Hippocampal formation (tissue), 2 donors: ENCODE measurements at places on chromosomes 13 and 19.

DNA sequence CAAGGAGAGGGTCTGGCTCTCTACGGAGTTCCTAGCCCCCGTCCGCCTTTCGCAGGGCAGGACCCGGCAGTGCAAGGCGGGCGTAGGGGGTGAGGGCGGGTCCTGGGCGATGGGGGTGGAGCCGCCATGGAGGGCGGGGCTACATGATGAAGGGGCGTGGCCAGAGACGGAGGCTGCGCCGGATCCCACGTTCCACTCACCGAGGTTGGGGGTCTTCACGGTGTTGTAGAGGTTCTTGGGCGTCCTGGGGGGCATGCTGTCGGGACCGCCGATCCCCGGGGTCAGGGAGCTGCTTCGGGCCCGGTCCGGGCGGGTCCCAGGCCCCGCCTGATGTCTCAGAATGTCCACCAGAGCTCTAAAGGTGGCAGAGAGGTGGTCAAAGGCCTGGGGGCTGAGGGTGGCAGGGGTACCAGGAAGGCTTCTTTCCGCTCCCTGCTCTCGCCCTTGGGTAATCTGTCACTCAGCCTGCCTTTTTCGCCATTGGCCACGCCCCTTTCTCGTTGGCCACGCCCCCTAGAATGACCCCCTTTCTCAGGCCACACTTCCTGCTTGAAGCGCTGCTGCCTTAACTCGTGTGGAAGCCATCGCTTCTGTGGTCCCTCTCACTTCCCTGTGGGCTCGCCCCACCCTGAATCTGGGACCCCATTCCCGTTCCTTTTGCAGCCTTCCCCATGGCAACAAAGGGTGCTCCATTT is 2.5 kb downstream of the SHISA7 start:
- DNase-seq, result no peak

DNA sequence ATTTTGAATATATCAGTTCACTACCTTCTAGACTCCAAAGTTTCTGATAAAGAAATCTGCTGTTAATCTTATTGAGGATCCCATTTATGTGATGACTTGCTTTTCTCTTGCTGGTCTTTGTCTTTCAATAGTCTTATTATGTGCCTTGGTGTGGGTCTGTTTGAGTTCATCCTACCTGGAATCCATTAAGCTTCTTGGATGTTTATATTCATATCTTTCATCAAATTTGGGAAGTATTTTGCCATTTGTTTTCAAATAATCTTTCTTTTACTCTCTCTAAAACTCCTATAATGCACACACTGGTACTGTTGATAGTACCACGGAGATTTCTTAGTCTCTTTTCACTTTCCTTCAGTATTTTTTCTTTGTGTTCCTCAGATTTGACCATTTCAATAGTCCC is 24.2 kb upstream of the COG6 start:
- DNase-seq, result no peak

GRCh38 chr19:2803486-2804155 is 16.0 kb upstream of the ZNF554 start:
- DNase-seq, result no peak

- DNase-seq, result peak; percentile 32
Measured at GRCh38 chr13:26062853-26063444, 11.1 kb upstream of the SHISA2 start.

DNA sequence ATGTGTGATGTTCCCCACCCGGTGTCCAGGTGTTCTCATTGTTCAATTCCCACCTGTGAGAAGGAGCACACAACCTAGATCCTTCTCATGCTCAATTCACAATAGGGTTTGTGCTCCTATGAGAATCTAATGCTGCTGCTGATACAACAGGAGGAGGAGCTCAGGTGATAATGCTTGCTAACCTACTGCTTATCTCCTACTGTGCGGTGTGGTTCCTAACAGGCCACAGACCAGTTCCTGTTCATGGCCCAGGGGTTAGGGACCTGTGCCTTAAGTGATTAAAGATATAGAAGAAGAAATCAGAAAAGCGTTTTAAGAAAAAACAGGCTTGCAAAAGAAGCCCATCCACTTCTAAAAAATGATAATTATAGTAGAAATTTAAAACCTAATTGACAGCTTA is 17.5 kb downstream of the DLEU7 start:
- DNase-seq, result no peak

DNA sequence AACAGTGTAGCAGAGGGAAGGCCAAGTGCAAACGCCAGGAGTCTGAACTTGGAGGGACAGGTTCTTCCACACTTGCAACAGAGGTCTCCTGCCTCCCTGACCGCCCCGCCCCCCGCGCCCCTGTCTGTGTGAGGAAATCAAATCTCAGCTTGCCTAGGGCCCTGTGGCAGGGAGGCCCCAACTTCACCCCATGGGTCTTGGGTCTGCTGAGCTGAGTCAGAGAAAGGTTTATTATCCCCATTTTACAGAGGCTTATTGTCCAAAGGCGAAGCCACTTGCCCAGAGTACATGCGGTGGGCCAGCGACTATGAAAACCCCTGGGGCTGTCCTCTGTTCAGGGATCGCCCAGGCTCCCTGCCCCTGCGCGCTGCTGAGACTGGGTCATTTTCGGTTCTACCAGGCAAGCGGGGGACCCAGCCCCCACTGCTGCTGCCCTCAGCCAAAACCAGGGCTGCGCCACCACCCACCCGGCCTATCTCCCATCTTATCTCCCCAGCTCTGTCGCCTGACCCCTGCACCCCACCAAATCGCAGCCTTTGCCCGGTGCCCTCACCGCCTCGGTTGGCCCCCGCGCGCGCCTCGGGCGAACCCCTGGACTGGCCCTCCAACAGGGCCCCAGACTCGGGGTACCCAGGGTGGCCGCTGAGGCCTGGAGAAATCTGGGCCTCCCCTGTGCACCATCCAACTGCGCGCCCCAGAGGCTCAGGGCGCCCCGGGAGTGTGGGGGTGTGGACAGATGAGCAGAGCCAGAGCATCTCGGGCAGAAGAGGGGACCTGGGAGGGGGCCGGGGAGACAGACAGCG is 850 bp upstream of the CERS4 start:
- DNase-seq, result peak; percentile 67

DNA sequence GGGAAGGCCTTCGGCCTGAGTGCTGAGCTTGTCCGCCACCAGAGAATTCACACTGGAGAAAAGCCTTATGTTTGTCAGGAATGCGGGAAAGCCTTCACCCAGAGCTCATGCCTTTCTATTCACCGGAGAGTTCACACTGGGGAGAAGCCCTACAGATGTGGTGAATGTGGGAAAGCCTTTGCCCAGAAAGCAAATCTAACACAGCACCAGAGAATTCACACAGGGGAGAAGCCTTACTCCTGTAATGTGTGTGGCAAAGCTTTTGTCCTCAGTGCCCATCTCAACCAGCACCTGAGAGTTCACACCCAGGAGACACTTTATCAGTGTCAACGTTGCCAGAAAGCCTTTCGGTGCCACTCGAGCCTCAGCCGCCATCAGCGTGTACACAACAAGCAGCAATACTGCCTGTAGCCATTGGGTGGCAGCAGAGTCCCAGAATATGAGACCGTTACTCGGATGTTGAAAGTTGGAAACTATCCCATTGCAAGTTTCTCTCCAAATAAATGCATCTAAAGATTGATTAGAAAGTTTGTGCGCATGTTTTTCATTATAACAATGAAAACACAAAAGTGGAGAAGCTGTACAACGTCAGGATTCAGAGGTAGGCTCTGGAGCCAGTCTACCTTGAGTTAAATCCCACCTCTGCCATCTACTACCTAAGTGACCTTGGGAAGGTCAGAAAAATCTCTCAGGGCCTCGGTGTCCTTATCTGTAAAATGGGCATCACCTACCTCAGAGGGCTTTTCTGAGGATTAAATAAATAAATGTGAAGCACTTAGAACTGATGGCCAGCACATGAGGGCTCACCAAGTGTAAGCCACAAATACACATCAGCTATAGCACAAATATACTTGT is 21.1 kb downstream of the ZNF473 start:
- peak; percentile 57 for DNase-seq

GRCh38 chr19:51735759-51736449 is 12.1 kb upstream of the HAS1 start:
- DNase-seq, result no peak

DNA sequence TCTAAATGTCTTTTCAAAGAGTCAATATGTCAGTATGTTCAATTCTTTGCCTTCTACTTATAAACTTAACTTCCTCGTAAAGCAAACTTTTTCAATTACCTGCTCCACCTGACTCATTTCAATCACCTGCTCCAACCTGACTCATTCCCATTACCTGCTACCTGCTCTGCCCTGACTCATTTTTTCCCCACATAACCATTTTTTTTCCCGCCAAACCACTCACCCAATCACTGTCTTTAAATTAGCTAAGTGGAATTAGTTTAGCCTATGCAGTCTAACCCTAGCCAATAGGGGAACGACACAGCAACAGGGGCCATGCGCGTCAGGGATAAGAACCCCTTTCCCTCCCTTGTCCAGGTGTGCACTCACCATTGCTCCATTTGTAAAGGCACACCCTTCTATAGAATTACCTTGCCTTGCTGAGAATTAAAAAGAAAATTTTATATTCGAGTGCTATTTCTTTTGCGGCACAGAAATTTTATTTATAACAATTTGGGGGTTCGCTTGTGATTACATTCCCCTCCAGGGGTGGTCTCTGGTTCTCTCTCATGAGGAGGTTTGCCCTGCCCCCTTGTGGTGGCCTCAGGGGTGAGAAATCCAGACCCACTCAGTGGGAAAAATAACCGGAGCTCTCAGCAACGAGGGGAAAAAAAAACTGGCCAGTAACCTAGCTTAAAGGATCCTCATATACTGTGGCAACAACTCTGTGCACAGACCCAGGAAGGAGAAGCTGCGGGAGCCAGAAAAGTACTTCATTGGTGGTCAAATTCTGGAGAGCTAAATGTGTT is 193.1 kb downstream of the ZNF486 start:
- DNase-seq, result no peak

DNA sequence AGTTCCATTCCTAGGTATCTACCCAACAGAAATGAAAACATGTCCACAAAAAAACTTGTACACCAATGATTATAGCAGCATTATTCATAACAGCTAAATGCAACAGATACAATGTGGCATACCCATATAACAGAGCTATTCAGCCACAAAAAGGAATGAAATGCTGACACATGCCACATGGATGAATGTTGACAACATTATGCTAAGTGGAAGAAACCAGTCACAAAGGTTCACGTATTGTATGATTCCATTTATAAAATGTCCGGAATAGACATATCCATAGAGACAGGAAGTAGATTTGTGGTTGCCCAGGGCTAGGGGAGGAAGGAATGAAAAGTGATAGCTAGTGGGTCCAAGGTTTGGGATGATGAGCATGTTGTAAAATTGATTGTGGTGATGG is 10.8 kb downstream of the CRYL1 start:
- no peak for DNase-seq

DNA sequence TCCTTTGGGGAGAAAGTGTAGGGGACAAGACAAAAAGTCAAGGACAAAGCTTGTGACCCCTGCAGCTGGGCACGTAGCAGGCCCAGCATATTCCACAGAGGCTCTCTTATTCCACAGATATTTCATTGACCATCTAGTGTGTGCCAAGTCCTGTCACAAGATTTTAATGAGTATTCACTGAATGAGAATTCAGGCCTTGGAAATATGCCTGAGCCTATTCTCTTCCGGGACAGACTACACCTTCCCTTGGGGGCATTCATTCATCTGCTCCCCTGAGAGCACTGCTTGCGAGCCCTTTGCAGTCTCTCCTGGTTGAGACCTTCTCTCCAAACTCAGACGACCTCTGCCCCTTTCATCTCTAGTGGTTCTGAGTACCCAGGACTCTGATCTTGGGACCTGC is 25.5 kb downstream of the ERICH6B start:
- DNase-seq, result no peak

DNA sequence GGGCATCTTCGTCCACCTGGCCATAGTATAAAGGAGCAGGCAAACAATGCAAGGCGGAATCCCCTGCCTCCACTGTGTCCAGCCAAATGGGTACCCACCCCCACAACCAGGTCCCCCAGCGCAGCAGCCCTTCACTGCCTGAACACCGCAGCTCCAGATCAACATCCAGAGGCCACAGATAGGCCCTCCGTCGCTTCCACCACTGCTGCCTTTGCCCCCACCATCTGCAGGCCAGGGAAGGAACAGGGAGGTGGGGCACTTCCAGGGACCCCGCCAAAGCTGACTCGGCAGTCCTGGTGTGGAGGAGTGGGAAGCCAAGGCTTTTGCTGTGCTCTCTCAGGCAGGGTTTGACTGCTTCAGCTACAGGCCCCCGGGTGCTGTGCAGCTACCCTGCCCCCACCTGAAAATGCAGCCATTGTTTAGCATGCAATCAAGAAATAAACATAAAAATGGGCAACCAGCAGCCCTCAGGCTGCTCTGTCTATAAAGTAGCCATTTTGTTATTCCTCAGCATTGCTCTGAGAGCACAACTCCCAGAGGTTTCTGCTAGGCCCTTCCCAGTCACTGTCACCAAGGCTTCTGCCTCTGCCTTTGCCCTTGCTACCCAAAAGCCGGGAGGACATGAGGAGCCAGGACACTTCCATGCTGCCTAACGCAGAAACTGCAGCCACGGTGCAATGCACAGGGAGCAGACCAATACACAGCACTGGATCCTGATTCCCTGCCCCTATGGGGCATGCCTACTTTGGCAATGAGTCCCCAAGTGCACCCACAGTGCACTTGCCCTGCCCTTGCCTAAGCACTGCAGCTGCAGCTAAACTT is 733.2 kb upstream of the KLHL1 start:
- no peak for DNase-seq

GRCh38 chr19:48918801-48919247 is 14.7 kb upstream of the DHDH start:
- DNase-seq, result no peak

- DNase-seq, result no peak
Measured at GRCh38 chr13:31946091-31946770, 85.3 kb upstream of the FRY start.

GRCh38 chr13:91245288-91245687 is 102.2 kb upstream of the MIR17HG start:
- no peak for DNase-seq

- peak; percentile 71 for DNase-seq
Measured at GRCh38 chr13:109145631-109146030, 516.2 kb downstream of the MYO16 start.

GRCh38 chr13:77696006-77696878 is 1.2 kb upstream of the SLAIN1 start:
- peak; percentile 34 for DNase-seq

DNA sequence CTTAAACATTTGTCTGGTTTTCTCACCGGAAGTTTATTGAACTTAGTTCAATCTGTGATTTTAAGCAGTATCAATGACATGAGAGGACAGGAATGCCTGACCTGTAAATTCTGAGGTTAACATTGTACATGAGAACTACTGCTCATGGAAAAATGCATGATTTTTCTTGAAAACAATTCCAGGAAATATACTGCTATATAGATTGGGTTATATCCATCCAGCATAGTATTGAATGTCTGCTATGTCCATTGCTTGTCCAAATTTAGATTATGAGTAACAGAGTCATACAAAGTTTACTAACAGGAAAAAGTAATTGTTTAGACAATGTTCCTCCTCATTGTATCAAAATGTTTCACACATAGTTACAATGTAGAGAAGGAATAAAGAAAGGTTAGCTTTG is 606.8 kb downstream of the DACH1 start:
- DNase-seq, result no peak
